Activated T-cell treated with anti-CD3 and anti-CD28 coated beads, Interleukin-2, amount 50 U/mL, for 72 hours (primary cell): ENCODE measurements at places on chromosomes 16 and 17. TPM values are rescaled to one million over a fixed set of nuclear protein-coding genes. Genes with fewer than 3 reads are reported as not detected.

ARL17B gene
- 25.0 TPM for total RNA-seq

DNA sequence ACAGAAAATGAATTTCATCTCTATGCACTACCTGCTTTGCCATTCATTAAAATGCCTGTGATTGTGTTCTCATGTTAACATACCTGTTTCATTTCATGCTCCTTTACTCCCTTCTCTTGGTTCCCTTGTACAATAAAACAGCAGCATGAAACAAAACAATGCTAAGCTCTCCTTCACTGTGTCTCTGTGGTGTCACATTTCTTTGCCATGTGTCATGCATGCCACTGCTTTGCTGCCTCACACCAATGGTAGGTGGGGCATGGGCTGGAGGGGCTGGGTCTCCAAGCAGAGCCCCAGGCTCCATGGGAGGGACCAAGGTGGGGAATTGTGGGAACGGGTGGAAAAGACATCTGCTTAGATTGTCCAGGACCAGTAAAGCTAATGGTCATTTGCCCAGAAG lies 83.6 kb downstream of the RGS9 start:
- no peak for DNase-seq
- H3K27ac ChIP-seq, result no peak overlapping the region
- no peaks in the 10 kb centered on the region for H3K36me3 ChIP-seq
- peaks cover 34% of the 10 kb centered on the region for H3K27me3 ChIP-seq

DNA sequence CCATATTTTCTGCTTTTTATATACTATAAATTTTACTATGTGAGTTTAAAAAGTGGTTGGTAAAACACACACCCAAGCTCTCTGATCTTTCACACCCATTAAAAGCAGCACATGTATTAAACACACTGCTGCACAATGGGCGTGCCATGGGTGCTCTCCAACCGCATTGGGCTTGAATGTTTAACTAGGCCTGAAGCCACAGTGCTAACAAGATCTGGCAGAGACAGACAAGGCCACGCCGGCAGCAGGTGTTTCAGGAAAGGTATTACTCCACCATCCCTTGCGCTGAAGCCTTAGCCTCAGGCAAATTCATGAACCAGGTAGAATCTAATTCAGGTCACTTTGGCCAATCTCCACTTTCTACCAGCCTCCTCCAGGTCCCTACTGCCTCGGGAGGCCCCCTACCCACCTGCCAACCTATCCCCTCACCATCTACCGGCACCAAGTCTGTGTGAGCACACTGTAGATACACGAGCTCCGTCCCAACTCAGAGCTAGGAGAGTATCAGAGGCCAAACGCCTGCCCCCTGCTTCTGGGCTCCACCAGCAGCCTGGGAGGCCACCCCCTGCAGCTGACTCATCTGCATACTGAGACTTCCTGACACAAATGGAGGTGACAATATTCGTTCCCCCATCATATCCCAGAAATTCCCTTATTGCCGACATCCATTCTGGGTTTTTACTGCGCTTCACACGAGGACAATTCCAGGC lies 95.0 kb downstream of the ADCY9 start:
- H3K4me3 ChIP-seq, result no peak overlapping the region
- no peaks in the 10 kb centered on the region for H3K36me3 ChIP-seq
- H3K4me1 ChIP-seq, result peaks cover 5% of the 10 kb centered on the region

- no peak overlapping the region for H3K27ac ChIP-seq
- H3K4me3 ChIP-seq, result no peak overlapping the region
- H3K4me1 ChIP-seq, result no peaks in the 10 kb centered on the region
- no peak for DNase-seq
Measured at GRCh38 chr17:12667299-12667958, 1.7 kb downstream of the MYOCD start.

DNA sequence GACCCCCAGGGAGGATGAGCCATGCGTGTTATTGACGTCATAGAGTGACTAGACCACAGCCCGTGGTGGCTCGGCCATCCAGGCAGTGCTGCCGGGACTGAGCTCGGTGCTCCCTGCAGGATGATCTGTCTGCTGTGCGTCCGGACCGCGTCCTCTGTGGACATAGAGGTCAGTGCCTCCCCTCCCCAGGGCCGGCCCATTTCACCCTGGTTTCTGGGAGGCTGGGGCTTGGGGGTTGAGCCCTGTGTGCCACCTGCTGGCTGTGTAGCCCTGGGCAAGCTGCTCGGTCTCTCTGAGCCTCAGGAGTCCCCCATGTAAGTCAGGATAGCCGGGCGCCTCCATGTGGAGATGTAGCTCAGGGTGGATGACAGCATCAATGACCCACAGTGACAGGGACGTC lies 8.3 kb downstream of the TSC2 start:
- H3K4me1 ChIP-seq, result no peaks in the 10 kb centered on the region
- no peaks in the 10 kb centered on the region for H3K27me3 ChIP-seq
- no peak overlapping the region for H3K4me3 ChIP-seq
- no peak overlapping the region for H3K27ac ChIP-seq
- DNase-seq, result no peak
- peaks cover 4% of the 10 kb centered on the region for H3K36me3 ChIP-seq

DNA sequence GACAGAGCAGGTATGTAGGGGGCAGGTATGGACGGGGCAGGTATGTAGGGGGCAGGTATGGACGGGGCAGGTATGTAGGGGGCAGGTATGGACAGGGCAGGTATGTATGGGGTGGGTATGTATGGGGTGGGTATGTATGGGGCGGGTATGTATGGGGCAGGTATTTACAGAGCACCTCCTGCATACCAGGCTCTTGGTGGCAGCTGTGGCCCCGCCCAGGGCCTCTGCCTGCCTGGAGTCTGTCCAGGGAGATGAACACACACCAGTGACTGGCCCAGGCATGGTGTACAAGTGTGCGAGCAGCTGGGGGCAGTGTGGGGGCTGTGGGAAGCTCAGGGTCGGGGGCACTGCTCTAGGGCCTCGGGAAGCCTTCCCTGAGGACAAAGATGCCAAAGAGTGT lies 4.4 kb downstream of the RPL3L start:
- DNase-seq, result no peak
- H3K36me3 ChIP-seq, result no peaks in the 10 kb centered on the region
- no peaks in the 10 kb centered on the region for H3K27me3 ChIP-seq
- H3K27ac ChIP-seq, result no peak overlapping the region
- H3K4me1 ChIP-seq, result peaks cover 5% of the 10 kb centered on the region
